ENCODE measurements at places on chromosomes 2 and 18. TPM values are rescaled to one million over a fixed set of nuclear protein-coding genes. Genes with fewer than 3 reads are reported as not detected.

DNA sequence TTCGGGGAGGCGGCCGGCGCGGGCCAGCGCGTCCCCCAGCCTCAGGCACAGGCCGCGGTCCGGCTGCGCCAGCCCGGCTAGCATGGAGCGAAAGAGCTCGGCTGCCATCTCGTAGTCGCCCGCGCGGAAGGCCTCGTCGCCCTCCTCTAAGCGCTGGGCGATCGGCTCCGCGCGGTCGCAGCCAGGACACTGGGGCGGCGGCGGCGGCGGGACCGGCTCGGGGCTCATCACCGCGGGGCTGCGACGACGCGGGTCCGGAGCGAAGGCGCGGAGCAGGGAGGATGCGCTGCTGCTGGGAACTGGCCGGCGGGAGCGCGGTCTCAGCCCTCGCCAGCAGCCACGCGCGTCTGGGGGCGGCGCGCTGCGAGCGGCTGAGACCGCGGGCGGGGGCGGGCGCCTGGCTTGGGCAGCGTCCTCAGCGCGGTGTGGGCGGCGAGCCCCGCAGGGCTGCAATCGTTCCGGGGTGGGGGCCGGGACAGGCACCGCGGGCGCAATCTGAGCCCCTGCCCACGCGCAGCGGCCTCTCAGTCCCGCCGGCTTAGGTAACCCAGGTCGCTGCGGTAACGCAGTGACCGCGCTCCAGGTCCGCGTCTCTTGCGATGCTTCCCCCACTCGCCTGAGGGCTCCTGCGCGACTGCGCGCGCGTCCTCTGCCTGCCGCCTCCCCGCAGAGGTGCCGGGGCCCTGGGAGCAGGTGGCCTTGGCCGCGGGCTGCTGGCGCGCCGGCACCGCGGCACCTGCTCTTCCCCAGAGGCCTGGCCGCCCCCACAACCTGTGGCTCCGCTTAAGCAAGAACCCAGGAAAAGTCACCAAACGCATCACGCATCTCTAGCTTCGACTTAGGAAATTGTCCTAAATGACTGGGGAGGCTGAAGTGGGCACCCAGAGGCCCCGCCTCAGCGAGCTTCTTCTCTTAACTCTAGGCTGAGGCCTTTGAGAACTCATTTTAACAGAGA lies at the start of gene LONRF2:
Gene LONRF2, minus strand, starts transcription at position 636 of the 955 bp plus-strand sequence. Its CDS starts 408 bp downstream, at position 228.
- H3K36me3 ChIP-seq = no peaks in the 10 kb centered on the region
- DNase-seq = no peak
- H3K27ac ChIP-seq = no peak within 1 kb of the TSS
- H3K4me3 ChIP-seq = no peak within 1 kb of the TSS
- H3K27me3 ChIP-seq = no peaks in the 10 kb centered on the region
- no peaks in the 10 kb centered on the region for H3K4me1 ChIP-seq

DNA sequence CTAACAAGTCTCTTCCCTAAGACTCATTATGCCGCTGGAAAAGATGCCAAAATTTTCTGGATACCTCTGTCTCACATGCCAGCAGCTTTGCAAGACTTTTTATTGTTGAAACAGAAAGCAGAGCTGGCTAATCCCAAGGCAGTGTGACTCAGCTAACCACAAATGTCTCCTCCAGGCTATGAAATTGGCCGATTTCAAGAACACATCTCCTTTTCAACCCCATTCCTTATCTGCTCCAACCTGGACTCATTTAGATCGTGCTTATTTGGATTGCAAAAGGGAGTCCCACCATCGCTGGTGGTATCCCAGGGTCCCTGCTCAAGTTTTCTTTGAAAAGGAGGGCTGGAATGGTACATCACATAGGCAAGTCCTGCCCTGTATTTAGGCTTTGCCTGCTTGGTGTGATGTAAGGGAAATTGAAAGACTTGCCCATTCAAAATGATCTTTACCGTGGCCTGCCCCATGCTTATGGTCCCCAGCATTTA lies 26.3 kb downstream of the DHRS9 start:
- H3K4me3 ChIP-seq = peak overlapping the region; percentile 52
- no peaks in the 10 kb centered on the region for H3K27me3 ChIP-seq
- no peaks in the 10 kb centered on the region for H3K36me3 ChIP-seq
- H3K27ac ChIP-seq = peak overlapping the region; percentile 3
- H3K4me1 ChIP-seq = peaks cover 45% of the 10 kb centered on the region

DNA sequence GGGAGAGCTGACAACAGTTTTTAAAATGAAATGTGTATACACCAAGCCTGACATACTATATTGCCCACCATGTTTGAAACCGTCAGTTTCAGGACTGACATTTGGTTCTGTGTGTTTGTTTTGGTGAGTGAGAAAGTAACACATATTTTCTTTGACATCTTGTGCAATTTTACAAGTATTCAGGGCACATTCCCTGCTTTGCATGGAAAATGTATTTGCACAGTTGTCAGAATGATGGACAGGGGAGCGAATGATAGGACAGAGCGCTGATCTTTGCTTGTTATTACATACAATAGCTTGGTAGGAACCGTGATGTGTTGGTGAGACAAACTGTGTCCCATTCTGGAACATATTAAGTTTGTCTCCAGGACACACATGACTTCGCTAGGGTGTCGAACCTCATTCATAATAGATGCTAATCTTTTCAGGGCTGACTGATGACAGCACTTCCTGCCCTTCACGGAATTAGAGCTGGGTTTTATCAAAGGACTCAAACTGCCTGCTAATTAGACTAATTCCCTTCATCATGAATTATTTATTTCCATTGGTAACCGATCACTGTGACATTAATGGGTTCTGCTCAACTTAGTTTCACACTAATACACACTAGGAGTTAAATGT lies 158.5 kb downstream of the CDCA7 start:
- DNase-seq = no peak
- H3K4me1 ChIP-seq = no peaks in the 10 kb centered on the region
- H3K4me3 ChIP-seq = no peak overlapping the region
- H3K27ac ChIP-seq = no peak overlapping the region
- no peaks in the 10 kb centered on the region for H3K36me3 ChIP-seq

DNA sequence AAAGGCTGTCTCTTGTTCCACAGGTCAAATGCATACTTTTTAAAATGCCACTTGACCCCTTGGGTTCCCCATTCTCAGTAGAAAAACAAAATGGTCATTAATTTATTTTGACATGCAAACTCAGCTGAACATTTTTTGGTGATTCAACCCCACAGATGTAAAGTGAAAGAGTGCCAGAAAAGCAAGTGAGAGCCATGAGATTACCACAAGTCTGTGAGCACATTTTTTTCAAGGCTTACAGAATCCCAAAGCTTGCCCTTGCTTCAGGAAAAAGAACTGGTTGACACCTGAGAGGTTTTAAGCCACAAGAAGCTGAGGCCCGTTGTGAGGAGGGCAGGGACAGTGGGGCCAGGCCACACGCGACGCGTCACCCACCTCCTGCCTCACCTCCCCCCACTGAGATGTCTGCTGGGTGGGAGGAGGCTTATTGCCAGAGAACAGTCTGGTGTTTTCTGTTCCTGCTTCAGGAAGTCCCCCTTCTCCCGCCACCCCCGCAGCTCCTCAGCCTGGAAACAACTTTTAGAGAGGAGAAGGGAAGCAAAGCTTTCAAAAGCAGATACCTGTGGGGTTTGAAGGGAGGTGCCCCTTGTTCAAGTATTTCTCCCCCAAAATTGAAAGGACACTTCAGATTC lies 70.4 kb upstream of the CYP1B1 start:
- H3K36me3 ChIP-seq = peaks cover 13% of the 10 kb centered on the region
- peaks cover 5% of the 10 kb centered on the region for H3K4me1 ChIP-seq
- peak overlapping the region; percentile 20 for H3K4me3 ChIP-seq
- H3K27me3 ChIP-seq = no peaks in the 10 kb centered on the region
- H3K27ac ChIP-seq = no peak overlapping the region

DNA sequence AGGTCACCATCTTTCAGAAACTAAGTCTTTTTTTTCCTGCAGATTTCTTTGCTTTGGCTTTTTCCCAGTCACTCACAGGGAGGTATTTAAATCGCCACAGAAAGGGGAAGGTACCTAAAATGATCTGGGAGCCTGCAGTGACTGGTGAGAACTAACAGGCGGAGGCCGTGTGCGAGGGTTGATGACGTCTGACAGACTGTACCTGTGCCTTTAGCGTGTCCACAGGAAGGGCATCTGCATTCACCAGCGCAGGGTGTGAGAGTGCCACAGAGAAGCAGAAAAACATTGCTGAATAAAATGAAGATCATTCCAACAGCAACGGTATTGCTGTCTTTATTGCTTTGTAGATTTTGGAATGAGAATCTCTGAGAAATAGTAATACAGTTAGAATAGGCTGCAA lies 5.7 kb downstream of the CTDP1 start:
- H3K4me3 ChIP-seq = no peak overlapping the region
- peaks cover 5% of the 10 kb centered on the region for H3K4me1 ChIP-seq
- no peak overlapping the region for H3K27ac ChIP-seq
- H3K27me3 ChIP-seq = no peaks in the 10 kb centered on the region

DNA sequence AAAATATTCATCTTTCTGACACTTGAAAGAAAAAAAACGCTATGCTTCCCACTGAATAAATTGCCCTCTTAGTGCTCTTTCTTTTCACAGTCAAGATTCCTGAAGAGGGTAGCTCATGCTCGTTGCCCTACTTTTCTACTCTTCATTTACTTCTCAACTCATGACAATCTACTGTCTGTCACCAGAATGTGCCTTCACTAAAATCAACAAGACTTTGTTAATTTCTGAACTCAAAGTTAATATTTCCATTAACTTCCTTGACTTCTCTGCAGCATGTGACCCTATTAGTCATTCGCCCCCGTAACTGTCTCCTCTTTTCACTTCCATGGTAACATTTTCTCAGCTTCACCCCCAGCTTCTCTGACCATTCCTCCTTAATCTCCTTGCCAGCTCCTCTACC lies 98.9 kb upstream of the MAPRE2 start:
- H3K27ac ChIP-seq = no peak overlapping the region
- no peak for DNase-seq
- peaks cover 27% of the 10 kb centered on the region for H3K27me3 ChIP-seq
- peaks cover 6% of the 10 kb centered on the region for H3K36me3 ChIP-seq
- H3K4me1 ChIP-seq = no peaks in the 10 kb centered on the region

GRCh38 chr2:202141329-202141947 lies 68.4 kb downstream of the KIAA2012 start:
- H3K36me3 ChIP-seq = no peaks in the 10 kb centered on the region
- H3K27me3 ChIP-seq = no peaks in the 10 kb centered on the region
- H3K4me1 ChIP-seq = no peaks in the 10 kb centered on the region
- no peak overlapping the region for H3K4me3 ChIP-seq

DNA sequence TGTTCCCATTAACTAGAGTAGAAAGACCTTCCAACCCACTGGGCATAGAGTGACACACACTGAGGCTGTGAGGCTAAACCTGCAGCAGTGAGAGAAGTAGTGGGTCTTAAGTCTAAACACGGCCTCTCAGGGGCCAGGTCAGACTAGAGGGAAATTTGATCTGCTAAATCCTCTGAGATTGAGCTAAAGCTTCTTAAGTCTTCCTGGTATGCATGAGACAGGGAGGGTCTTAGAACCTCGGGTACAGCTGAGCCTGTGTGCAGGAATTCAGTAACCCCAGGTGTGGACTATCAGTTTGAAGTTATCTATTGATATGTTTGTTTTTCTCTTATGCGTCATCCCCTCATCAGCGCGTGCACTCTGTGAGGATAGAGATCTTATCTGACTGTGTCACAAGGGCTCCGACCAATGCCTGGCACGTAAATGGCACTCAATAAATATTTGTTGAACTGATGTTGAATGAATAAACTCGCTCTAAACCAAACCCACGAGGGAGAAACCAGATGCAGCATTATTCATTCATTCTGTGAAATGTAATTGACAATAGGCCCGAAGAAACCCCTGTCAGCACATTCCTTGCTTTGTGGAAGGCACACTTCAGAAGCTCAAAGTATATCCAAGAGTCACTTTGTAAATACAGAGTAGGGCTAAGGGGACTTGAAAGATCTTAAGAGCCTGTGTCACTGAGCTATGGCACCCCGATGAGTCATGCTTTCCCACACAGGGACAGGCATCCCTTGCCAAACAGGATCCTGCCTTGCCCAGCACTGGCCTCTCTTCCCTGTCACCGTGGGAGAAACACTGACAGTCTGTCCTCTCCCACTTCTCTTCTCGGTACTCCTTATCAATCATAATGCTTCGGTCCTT lies 21.7 kb upstream of the RAB10 start:
- no peaks in the 10 kb centered on the region for H3K36me3 ChIP-seq
- H3K27me3 ChIP-seq = no peaks in the 10 kb centered on the region
- no peak for DNase-seq
- peak overlapping the region; percentile 4 for H3K4me3 ChIP-seq
- peaks cover 30% of the 10 kb centered on the region for H3K4me1 ChIP-seq

DNA sequence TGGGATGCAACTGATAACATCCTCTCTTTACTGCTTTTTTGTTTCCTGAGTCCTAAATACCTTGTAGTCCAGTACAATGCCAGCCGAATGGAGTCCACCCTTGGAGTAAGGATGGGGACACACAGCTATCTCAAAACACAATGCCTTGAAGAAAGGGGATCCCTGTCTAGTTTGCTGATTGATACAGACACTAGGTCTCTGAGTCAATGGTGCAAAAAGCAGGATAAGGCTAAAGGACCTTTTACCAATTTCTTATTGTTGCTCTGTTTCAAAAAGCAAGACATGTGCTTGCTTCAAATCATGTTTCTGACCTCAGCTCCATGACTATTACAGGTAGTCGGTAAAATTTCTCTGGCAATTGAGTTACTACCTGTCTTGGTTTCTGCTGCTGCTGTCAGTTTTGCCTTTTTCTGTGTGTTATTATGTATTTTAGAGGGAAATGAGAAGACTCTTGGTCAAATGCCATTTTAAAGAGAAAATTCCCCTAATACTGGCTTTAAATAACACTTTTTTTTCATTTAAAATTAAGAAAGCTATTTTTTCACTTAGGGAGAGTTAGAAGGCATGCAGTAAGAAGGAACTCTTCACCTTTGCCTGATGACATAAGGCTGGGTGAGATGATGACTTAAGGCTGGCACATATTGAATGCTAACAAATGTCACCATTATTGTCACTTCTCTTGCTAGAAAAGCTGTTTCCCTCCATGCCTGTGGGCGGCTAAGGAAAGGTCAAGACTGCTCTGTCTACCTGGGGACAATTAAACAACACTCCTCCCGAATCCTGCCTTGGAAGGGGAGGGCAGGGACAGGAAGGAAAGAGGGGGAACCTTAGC lies 4.9 kb upstream of the FIGLA start:
- no peak overlapping the region for H3K4me3 ChIP-seq
- no peak overlapping the region for H3K27ac ChIP-seq
- peaks cover 49% of the 10 kb centered on the region for H3K27me3 ChIP-seq
- no peaks in the 10 kb centered on the region for H3K4me1 ChIP-seq
- no peaks in the 10 kb centered on the region for H3K36me3 ChIP-seq
- no peak for DNase-seq

GRCh38 chr2:42844901-42845821 lies 52.8 kb upstream of the HAAO start:
- peak overlapping the region; percentile 32 for H3K27ac ChIP-seq
- no peaks in the 10 kb centered on the region for H3K36me3 ChIP-seq
- peaks cover 6% of the 10 kb centered on the region for H3K4me1 ChIP-seq

GRCh38 chr2:43190311-43191052 lies 35.9 kb downstream of the ZFP36L2 start:
- DNase-seq = no peak
- no peaks in the 10 kb centered on the region for H3K36me3 ChIP-seq
- peaks cover 2% of the 10 kb centered on the region for H3K4me1 ChIP-seq
- no peaks in the 10 kb centered on the region for H3K27me3 ChIP-seq
- H3K27ac ChIP-seq = no peak overlapping the region

- no peaks in the 10 kb centered on the region for H3K4me1 ChIP-seq
- no peaks in the 10 kb centered on the region for H3K27me3 ChIP-seq
- no peaks in the 10 kb centered on the region for H3K36me3 ChIP-seq
- H3K27ac ChIP-seq = no peak overlapping the region
- H3K4me3 ChIP-seq = no peak overlapping the region
Measured at GRCh38 chr2:115942800-115943199, 1500.4 kb downstream of the DPP10 start.

Gene NOL4
- total RNA-seq = not detected

Gene IL1R1
- 5.2 TPM for total RNA-seq

Gene TCF7L1
- 1.1 TPM for total RNA-seq

Gene HAAO
- total RNA-seq = not detected

Data from MCF 10A (cell line).